ENCODE measurements at places on chromosomes 12 and 14. TPM values are rescaled to one million over a fixed set of nuclear protein-coding genes. Genes with fewer than 3 reads are reported as not detected.

DNA sequence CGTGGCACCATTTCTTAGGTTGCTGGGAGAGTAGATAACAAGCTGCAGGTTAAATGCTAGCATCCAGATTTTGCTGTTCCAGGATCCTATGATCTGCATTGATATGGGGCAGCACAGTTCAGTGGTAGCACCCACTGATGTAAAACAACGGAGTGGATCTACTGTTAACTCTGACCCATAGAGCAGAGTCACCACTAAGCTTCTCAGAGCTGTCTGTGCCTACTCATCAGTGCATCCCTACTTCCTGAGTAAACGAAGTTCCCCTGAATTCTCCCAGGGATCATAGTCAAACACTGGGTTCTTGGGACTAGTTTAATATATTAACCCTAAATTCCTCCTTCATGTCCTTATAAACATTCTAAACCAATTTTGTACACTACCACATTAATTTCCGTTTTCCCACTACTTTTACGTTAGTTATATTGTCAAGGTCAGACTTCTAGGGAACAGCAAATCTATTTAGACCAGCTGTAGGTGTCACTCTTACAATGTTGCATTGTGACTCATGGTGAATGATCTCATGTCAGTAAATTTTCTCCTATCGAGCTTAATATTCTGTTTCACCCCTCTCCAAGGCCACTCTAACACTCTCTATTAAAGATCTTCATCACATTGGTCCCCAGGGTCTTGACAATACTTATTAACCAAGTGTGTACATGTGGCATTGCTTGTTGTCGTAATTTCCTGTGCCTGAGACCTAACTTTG lies 10.3 kb downstream of the RERGL start:
- H3K4me3 ChIP-seq, result no peak overlapping the region
- H3K4me1 ChIP-seq, result no peaks in the 10 kb centered on the region
- no peaks in the 10 kb centered on the region for H3K27me3 ChIP-seq
- no peaks in the 10 kb centered on the region for H3K36me3 ChIP-seq
- no peak overlapping the region for H3K27ac ChIP-seq

DNA sequence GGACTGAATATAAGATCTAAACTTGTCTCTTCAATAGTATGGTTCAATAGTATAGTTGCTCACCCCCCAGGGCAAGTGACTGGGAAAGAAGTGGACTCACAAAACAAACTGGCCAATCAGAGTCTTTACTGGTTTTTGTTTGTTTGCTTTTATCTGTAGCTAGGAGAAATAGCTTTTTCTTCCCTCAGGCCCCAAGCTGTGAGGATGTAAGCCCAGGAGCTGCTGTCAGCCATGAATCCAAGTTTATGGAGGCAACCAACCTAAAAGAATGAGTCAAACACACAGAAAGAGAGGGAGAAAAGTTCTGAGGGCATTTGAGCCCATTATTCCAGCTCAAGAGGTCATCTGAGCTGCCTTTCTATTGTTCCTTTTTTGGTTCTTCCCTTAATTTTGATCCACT lies 375.3 kb downstream of the BCAT1 start:
- no peaks in the 10 kb centered on the region for H3K36me3 ChIP-seq
- no peak overlapping the region for H3K4me3 ChIP-seq
- H3K27ac ChIP-seq, result no peak overlapping the region
- H3K27me3 ChIP-seq, result peaks cover 9% of the 10 kb centered on the region
- DNase-seq, result no peak

DNA sequence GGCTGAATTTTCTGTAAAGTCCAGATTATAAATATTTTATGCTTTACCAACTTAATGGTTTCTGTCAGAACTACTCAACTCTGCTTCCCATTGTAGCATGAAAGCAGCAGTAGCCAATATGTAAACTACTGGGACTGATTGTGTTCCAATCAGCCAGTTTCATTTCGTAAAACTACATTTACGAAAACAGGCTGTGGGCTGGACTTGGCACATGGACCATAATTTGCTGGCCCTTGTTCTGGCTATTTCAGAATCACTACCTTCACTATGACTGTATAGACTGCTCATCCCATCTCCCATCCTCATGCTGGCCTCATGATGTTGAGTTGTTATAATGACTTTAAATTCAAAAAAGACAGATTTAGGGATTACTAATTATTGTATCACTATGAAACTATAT lies 38.7 kb downstream of the FAR2 start:
- H3K36me3 ChIP-seq, result no peaks in the 10 kb centered on the region
- no peak for DNase-seq
- no peak overlapping the region for H3K4me3 ChIP-seq
- H3K27me3 ChIP-seq, result no peaks in the 10 kb centered on the region
- H3K4me1 ChIP-seq, result no peaks in the 10 kb centered on the region

DNA sequence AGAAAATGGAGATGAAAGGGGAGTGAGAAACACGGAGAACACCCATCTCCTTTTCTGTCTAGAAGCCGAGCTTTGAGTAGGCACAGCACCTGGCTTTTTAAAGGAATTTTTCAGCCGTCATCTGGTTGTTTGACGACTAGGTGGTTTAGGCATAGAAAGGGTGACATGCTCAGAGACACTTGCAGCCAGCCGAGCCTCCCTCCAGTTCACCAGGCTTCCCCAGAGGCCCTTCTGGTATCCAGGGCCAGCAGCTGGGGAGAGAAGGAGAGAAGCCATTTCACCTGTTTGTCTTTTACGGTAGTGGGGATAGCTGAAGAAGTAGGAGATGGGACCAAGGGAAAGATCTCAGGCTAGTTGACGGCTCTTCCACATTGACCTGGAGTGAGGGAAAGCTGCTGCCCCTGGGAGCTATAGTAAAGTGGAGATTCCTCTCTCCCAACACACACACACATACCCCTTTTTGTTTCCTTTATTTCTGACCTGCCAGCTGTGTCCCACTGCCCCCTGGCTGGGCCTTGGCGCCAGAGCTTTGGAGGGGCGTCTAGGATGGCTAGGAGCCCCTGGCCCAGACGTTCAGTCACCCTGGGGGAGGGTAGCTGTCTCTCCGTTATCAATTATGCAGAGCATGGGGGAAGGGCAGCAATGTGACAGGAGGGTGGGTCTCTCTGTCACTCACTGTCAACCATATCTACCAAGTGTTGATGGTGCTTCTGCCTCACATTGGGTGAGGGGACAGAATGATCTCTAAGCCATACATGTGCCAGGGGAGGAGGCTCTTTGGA lies 5.5 kb downstream of the MAP3K12 start:
- H3K27ac ChIP-seq, result peak overlapping the region; percentile 81
- H3K4me1 ChIP-seq, result peaks cover 34% of the 10 kb centered on the region
- H3K36me3 ChIP-seq, result no peaks in the 10 kb centered on the region
- H3K27me3 ChIP-seq, result no peaks in the 10 kb centered on the region
- DNase-seq, result no peak
- peak overlapping the region; percentile 88 for H3K4me3 ChIP-seq

DNA sequence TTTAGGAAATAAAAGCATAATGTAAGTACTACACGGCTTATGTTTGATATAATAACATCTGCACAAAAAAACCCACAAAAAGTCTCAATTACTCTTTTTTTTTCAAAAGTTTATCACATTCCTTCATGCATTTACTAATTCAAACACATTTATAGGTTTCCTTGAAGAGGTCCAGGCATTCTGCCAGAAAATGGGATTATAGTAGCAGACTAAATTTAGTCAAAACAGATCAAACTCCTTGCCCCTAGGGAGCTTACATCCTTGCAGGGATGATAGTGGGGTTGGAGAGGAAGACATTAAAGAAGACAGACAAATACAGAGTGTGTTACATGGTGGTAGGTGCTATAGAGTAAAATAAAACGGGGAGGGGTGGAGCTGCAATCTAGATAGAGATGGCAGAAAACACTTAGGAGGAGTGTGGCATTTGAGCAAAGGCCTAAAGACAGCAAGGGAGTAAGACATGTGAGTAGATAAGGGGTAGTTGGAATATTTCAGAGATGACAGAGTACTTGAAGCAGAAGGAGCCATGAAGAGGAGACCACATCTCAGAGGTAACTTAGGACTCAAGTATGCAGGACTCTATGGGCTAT lies 266.9 kb downstream of the PPFIA2 start:
- no peaks in the 10 kb centered on the region for H3K36me3 ChIP-seq
- H3K27ac ChIP-seq, result no peak overlapping the region
- no peaks in the 10 kb centered on the region for H3K27me3 ChIP-seq

GRCh38 chr12:15782667-15783066 lies 6.5 kb downstream of the EPS8 start:
- DNase-seq, result no peak
- no peak overlapping the region for H3K4me3 ChIP-seq
- no peak overlapping the region for H3K27ac ChIP-seq
- no peaks in the 10 kb centered on the region for H3K36me3 ChIP-seq
- H3K4me1 ChIP-seq, result no peaks in the 10 kb centered on the region
- peaks cover 44% of the 10 kb centered on the region for H3K27me3 ChIP-seq

- peak; percentile 30 for DNase-seq
- no peak overlapping the region for H3K27ac ChIP-seq
- H3K36me3 ChIP-seq, result no peaks in the 10 kb centered on the region
- H3K27me3 ChIP-seq, result peaks cover 7% of the 10 kb centered on the region
Measured at GRCh38 chr14:30283822-30284446, 275.0 kb upstream of the G2E3 start.

DNA sequence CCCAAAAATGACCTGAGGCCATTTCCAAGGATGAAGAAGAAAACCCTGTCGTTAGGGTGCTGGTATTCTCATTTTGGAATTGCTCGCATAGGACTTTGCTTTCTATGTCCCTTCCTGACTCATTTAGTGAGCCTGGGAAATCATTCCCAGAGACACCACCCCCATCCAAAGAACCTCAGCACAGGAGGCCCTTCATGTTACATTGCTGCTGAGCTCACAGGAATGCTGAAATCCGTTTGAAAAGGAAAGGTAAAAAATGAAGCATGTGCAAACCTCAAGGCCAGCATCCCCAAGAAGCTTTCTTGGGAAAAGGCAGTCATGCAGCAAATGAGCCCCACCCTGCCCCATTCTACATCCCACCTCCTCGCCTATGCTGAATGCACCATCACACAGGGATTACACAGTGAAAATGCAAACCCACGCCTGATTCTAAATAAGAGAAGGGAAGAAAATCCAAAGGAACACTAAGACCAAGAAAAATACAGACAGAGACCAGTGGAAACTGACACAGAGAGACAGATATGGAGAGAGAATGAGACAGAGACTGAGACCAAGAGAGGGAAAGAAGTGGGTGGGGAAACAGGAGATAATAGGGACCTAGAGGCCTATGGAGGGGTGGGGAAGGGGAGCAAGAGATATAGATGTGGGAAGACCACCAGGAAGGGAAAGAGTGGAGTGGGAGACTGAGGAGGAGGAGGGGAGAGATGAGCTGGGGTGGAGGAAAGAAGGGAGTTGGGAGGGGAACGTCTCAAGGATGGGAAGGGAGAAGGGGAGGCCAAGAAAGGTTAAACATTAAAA lies 33.5 kb downstream of the NIN start:
- H3K27ac ChIP-seq, result no peak overlapping the region
- H3K36me3 ChIP-seq, result peaks cover 8% of the 10 kb centered on the region

GRCh38 chr14:36823651-36824050 lies 162.0 kb downstream of the PAX9 start:
- H3K4me3 ChIP-seq, result no peak overlapping the region
- no peak overlapping the region for H3K27ac ChIP-seq
- no peaks in the 10 kb centered on the region for H3K27me3 ChIP-seq
- no peaks in the 10 kb centered on the region for H3K36me3 ChIP-seq
- no peak for DNase-seq
- H3K4me1 ChIP-seq, result no peaks in the 10 kb centered on the region

DNA sequence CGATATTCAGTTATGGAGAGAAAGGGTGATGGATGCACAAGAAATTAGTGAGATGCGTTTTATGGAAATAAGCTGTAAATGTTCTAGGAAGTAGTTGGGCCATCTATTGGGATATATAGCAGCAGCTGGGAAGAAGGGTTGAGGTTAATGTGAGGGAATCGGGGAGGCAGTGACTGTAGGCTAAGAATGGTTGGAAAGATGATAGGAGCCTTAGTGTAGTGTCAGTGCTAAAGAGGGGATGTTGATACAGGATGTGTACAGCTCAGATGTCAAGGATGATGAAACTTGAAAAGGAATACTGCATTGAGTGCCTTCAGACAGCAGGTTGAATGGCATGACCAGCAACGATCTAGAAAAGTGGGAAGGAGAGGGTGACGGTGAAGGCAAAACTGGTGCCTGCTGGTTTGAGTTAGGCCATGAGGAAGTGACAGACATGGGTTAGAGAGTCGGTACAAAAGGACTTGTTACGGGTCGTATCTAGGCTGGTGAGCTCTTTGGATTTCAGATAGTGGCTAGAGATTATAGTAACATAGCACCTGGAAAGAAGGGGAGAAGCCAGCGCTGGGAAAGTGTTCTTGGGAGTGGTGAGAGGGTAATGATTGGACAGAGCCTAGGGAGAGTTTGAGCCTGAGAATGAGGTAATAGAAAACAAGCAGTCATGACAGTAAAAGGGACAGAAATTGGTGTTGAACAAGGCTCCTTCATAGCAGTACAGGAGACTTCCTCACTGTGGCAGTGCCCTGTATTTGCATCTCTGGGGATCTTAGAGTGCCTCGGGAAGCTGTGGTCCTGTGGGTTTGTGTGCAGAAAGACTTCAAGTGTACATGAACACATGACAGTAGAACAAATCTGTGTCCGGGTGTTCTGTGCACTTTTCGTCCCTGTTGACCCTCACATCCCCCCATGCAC lies 9.6 kb downstream of the MARS1 start:
- DNase-seq, result no peak
- no peak overlapping the region for H3K4me3 ChIP-seq
- peak overlapping the region; percentile 6 for H3K27ac ChIP-seq

- no peak overlapping the region for H3K4me3 ChIP-seq
- no peaks in the 10 kb centered on the region for H3K27me3 ChIP-seq
- no peak overlapping the region for H3K27ac ChIP-seq
- peaks cover 1% of the 10 kb centered on the region for H3K36me3 ChIP-seq
- peaks cover 20% of the 10 kb centered on the region for H3K4me1 ChIP-seq
- peak; percentile 40 for DNase-seq
Measured at GRCh38 chr14:105281371-105282097, 19.3 kb downstream of the BRF1 start.

- no peak for DNase-seq
- H3K36me3 ChIP-seq, result no peaks in the 10 kb centered on the region
- peaks cover 4% of the 10 kb centered on the region for H3K27me3 ChIP-seq
- no peak overlapping the region for H3K27ac ChIP-seq
- H3K4me1 ChIP-seq, result no peaks in the 10 kb centered on the region
Measured at GRCh38 chr14:95072310-95072905, 84.9 kb downstream of the DICER1 start.

The GDF3 gene
- total RNA-seq, result not detected

The CCDC88C gene
- total RNA-seq, result 76.0 TPM

The KRT72 gene
- total RNA-seq, result 2.3 TPM

The KCNH5 gene
- total RNA-seq, result not detected

The TPH2 gene
- not detected for total RNA-seq

The CFAP251 gene
- 0.62 TPM for total RNA-seq

All from activated naive CD4-positive, alpha-beta T cell treated with anti-CD3 and anti-CD28 coated beads for 36 hours (primary cell).